ENCODE measurements at places on chromosomes 4 and X.
A peak's percentile ranks its signal among the peaks of the same experiment; 100 is the strongest.

DNA sequence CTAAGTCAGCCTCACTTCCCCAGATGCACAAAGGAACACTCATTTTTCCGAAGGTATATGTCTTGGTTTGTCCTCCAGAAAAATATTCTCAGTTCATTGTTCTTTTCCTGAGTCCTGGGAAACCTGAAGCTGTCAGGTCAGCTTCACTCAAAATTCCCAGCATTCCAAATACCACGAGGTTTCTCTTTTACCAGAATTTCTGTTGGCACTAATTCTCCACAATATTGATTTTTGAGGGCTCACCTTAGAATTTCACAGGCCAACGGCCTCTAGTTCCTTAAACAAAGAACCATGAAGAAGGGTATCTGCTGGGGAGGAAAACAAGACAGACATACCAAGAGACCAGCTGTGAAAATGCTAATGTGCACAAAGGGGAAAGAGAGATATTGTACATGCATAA, 8.0 kb upstream of the MAGEB5 start:
- DNase-seq: no peak

- DNase-seq: peak; percentile 9
Observed at GRCh38 chrX:129744861-129745321, 6.1 kb downstream of the XPNPEP2 start.

- DNase-seq: no peak
Observed at GRCh38 chr4:184417802-184418511, 56.4 kb downstream of the IRF2 start.

- DNase-seq: no peak
Observed at GRCh38 chrX:102832661-102833060, 104.4 kb upstream of the RAB40AL start.

DNA sequence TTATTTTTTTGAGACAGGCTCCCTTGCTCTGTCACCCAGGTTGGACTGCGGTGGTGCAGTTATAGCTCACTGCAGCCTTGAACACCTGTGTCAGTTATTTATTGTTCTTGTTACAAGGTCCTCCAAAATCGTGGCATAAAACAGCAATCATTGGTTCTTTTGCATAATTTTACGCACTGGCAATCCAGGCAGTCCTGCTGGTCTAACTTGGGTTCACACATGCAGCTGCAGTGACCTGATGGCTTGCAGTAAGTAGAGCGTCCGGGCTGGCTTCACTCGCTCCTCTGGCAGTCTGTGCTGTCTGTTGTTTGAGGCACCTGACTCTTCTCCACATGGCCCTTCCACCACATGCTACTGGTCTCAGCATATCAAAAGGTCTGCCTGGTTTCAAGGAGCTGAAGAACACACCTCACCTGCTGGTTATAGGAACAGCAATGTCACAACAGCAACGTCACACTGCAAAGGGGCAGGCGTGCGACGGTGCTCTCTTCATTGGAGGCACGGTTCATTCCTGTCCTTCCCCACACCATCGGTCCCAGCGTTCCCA, 894.6 kb downstream of the TRIML1 start:
- DNase-seq: no peak

GRCh38 chr4:148831945-148832344, 389.7 kb upstream of the NR3C2 start:
- DNase-seq: no peak

DNA sequence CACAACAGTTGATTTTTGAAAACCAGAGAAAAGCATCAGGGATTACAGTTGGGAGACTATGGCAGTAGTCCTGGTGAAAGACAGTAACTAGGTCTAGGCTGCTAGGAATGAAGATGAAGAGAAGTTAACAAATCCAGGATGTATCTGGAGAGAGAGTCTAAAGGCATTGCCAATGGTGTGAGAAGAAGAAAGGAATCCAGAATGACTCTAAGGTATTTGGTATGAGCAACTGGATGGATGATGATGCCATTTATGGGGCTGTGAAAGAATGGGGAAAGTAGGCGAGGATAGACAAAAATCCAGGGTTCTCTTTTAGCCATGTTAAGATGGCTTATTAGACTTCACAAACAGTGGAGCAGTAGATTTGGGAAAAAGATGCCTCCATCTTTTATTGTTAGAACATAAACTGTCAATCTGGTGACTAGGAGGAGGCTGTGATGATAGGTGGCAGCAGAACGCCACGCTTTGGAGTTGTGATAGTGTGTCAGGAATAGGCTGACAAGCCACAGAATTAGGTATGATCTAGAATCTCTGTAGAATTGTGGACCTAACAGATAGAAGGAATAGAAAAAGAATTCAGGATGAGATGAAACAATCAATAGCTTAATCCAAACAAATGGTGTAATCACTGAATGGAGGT, 27.3 kb upstream of the JADE1 start:
- peak; percentile 62 for DNase-seq

DNA sequence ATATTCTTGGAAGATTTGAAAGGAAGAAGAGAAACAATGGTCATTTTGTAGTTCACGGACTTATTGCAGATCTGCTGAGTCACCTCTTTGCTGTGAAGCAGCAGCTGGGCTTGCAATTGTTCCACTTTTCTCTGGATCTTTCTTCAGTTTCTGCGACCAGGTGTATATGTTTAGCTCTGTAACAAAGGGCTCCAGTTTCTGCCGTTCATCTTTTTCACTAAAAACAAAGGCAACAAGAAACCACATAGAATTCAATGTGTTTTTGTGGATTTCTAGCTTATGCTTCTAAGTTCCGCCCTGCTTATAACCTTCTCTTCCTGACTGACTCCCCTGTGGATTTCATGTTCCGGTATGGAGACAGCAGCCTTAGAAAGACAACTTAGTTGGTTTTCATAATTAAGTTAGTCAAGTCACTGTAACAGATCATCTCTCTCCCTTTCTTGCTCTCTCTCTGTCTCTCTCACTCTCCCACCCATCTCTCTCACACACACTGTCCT, 121.6 kb upstream of the EPHA5 start:
- DNase-seq: no peak
